ENCODE measurements at places on chromosomes 2 and 18. TPM values are rescaled to one million over a fixed set of nuclear protein-coding genes. Genes with fewer than 3 reads are reported as not detected.

The KCNE4 gene
- 12.4 TPM for total RNA-seq

- no peaks in the 10 kb centered on the region for H3K4me1 ChIP-seq
- DNase-seq = no peak
- no peak overlapping the region for H3K4me3 ChIP-seq
- no peaks in the 10 kb centered on the region for H3K27me3 ChIP-seq
- H3K27ac ChIP-seq = no peak overlapping the region
Measured at GRCh38 chr2:233118648-233119000, 58.5 kb downstream of the INPP5D start.

The TBR1 gene
- not detected for total RNA-seq

The FAP gene
- total RNA-seq = 30.6 TPM

The PLGLB2 gene
- not detected for total RNA-seq

- H3K4me3 ChIP-seq = no peak overlapping the region
- no peaks in the 10 kb centered on the region for H3K27me3 ChIP-seq
- H3K27ac ChIP-seq = no peak overlapping the region
- DNase-seq = no peak
Measured at GRCh38 chr2:180169474-180169873, 162.4 kb upstream of the CWC22 start.

The FNDC4 gene
- 7.4 TPM for total RNA-seq

DNA sequence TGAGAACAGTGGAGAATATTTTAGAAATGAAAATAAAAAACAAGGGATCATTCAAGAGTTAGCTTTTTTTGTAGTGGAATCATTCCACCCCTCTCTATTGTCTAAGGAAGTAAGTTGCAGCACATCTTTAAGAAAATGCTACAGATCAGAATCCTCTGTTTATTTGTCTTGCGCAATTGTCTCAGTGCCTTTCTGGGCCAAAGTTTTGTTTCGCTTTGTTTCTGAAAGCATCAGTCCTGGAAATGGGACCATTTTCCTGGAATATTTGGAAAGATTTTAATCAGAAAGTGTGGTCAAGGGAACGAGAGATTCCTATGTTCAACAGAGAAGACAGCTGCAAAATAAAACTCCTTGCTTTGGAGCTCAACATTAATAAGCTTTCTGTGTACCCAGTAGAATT lies 74.0 kb downstream of the NRXN1 start:
- no peak for DNase-seq
- H3K4me1 ChIP-seq = no peaks in the 10 kb centered on the region
- H3K4me3 ChIP-seq = no peak overlapping the region
- no peaks in the 10 kb centered on the region for H3K27me3 ChIP-seq
- H3K27ac ChIP-seq = no peak overlapping the region

The TUBA3E gene
- total RNA-seq = not detected
